ENCODE measurements at places on chromosomes 6 and 20.

DNA sequence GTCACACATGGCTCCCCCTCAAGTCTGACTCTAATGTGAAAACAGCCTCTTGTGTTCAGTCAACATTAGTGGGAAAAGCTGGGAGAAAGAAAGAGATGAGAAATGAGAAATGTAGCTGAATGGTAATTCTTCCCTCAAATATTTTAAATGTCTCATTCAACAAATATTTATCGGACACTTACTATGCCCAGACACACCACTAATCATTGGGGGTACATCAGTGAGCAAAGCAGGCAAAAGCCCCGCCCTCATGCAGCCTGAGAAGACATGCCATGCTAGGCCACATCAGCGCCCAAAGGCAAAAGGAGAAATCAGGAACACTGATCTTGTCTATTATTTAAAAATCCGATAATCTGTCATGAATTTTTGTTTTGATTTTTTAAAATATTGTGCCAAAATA, 89.9 kb upstream of the ASF1A start:
- DNase-seq, result no peak

GRCh38 chr20:20137851-20138250, 85.5 kb downstream of the CFAP61 start:
- DNase-seq, result no peak

- peak; percentile 22 for DNase-seq
Measured at GRCh38 chr6:136344420-136344819, 54.8 kb upstream of the BCLAF1 start.

DNA sequence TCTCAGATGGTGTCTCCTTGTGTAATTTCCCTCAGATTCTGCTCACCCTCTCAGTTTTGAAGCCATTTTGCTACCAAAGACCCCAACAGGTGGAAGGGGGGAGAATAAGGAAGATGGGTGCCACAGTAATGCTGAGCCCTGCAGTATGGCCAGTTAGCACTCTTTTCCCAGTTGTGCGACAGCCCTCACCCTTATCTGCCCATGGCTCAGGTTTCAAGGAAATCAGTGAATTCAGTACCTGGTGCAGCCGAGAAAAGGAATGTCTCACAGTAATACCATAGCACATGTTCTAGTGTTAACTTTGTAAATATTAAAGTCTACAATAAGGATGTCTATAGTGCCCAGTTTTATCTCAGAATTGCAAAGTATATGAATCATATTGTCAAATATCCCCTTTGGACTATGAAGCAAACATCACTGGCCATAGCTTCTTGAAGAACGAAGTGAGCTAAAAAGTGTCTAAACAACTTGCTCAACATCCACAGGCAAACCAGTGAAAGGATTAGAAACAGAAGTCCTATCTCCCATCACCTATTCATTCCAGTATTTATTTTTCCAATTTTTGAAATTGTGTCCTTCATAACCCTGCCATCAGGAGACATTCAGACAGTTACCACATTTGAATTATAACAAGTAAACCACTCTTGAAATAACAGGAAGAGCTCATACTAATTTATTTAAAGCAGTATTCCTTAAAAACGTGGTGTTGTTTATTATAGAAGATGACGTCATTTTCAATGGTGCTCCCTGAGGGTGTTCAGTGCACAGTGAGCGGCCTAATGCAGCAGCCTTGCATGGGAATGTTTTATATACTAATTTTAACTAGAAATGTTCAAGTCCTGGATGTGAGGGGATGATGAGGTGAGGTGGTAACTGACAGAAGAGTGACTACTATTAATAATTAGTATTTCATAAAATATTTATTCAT, 366.2 kb downstream of the TFAP2A start:
- DNase-seq, result no peak

DNA sequence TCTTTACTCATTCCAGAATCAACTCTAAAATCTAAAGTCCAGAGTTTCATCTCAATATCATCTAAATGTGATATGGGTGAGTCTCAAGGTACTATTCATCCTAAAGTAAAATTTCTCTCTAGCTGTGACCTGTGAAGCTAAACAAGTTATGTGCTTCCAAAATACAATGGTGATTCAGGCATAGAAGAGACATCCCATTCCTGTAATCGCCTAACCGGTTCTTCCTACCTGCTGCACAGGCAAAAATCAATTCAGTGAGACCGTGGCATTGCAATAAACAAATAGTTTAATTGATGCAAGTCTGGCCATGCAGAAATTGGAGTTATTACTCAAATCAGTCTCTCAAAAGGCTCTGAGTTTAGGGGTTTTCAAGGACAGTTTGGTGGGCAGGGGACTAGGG, 232.8 kb downstream of the UBE3D start:
- no peak for DNase-seq

GRCh38 chr6:37860226-37860839, 40.8 kb downstream of the ZFAND3 start:
- DNase-seq, result peak; percentile 47

GRCh38 chr20:55881204-55881603, 124.1 kb downstream of the CBLN4 start:
- no peak for DNase-seq

- no peak for DNase-seq
Measured at GRCh38 chr6:102417368-102417998, 1024.0 kb downstream of the GRIK2 start.

- DNase-seq, result no peak
Measured at GRCh38 chr20:12289465-12289864, 371.8 kb downstream of the BTBD3 start.

- DNase-seq, result no peak
Measured at GRCh38 chr6:154767003-154767723, 33.9 kb downstream of the SCAF8 start.

Data from LHCN-M2 (cell line).